ENCODE measurements at places on chromosomes 3 and 15.

DNA sequence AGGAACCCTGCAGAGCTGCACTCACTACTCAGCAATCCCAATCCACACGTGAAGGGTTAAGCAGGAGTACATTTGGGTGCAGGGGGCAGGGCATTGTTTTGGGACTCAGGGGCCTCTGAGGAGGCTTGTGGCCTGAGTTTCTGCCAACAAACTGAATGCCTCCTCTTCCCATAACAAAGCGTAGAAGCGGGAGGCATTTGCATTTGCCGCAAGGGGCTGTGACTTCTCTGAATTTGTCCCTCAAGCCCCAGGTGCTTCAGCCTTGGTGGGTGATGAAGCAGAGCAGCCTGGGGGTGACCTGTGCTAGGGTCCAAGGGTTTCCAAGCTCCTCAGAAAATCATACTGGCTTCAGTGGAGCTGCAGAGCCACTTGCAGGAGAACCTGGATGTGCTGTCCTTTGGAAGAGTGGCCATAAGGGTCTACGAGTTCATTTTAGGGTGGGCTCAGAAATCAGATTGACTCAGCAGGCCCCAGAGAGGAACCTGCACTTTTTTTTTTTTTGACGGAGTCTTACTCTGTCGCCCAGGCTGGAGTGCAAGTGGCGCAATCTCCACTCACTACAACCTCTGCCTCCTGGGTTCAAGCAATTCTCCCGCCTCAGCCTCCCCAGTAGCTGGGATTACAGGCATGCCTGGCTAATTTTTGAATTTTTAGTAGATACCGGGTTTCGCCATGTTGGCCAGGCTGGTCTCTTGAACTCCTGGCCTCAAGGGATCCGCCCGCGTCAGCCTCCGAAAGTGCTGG, 1.4 kb upstream of the RPSA start:
- no peak for DNase-seq

- peak; percentile 80 for DNase-seq
Observed at GRCh38 chr15:101578443-101578894, 73.7 kb downstream of the TM2D3 start.

- no peak for DNase-seq
Observed at GRCh38 chr3:151560738-151561137, 99.9 kb upstream of the IGSF10 start.

DNA sequence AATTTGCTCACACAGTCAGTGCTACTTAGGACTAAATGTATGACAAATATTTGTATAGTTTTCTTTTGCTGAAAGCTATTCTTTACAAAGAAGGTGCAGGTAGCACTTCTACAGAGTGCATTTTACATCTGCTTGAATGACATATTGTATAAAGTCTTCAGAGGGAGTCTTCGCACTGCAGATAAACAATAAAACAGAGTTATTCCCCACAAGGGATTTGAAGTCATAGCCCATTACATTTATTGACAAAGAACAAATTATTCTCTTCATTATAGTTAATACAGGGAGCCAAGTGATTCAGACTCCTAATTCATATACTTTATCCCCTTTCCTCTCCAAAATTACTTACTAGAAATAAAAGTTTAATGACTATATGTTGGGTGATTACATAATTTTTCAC, 529.7 kb downstream of the EDEM1 start:
- DNase-seq: no peak

- no peak for DNase-seq
Observed at GRCh38 chr3:10583798-10584708, 78.7 kb upstream of the ATP2B2 start.

DNA sequence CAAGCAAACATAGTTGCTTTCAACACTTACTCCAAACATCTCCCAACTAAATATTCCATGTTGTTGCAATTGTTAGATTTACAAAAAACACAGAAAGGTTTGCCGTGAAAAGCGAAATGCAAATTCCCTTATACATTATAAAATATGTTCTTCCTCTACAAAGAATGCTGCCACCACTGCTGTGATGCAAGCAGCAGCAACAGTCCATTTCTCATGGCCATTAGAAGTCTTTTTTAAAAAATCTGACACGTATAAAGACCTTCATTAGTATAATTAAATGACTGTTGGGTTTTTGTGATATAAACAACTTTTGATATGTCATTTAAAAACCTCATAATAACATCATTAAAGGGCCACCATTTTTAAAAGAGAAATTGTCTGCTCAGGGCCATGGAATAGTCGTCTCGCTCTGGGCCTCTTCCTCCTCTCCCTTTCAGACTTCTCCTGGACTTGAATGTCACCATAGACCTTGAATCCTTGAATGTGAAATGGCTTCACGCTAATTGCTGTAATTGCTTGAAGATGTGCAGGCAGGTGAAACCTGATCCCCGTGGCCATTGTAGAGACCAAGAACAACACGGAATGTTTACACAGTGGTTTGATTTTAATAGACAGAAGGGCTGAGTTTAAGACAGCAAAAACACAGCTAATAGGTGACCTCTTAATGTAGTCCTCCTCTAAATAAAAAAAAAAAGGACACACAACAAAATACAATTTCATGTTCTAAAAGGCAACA, 450.4 kb downstream of the FOXP1 start:
- DNase-seq: peak; percentile 79

GRCh38 chr3:89155811-89156210, 48.4 kb downstream of the EPHA3 start:
- DNase-seq: no peak

- DNase-seq: no peak
Observed at GRCh38 chr3:46731795-46732194, 14.1 kb upstream of the PRSS50 start.

- DNase-seq: no peak
Observed at GRCh38 chr3:44252332-44252959, 10.8 kb downstream of the TOPAZ1 start.

DNA sequence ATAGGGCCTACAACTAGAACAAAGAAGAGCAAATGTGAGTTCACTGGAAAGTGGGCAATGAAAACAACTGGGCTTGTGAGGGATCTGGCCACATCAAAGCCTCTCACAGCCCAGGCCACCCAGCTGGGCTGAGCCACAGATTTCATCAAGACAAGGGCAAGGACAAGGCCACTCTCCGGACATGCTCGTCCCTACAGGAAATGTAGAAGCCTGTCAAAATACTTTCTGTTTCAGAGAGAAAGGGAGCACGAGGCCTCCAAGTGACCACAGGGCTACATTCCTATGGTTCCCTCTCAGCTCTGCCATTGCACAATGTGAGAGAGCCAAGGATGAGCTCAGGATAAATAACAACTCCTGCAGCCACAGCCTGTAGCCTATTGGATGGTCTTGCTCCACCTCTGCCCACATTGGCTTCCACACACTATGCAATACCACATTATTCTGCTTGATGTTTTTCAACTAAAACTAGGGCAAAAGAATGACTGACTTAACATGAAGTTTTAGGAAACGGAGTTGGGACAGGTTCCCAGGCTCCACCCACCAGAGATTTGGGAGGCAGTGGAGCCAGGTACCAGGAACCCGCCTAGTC, 12.1 kb downstream of the TBC1D2B start:
- peak; percentile 90 for DNase-seq

DNA sequence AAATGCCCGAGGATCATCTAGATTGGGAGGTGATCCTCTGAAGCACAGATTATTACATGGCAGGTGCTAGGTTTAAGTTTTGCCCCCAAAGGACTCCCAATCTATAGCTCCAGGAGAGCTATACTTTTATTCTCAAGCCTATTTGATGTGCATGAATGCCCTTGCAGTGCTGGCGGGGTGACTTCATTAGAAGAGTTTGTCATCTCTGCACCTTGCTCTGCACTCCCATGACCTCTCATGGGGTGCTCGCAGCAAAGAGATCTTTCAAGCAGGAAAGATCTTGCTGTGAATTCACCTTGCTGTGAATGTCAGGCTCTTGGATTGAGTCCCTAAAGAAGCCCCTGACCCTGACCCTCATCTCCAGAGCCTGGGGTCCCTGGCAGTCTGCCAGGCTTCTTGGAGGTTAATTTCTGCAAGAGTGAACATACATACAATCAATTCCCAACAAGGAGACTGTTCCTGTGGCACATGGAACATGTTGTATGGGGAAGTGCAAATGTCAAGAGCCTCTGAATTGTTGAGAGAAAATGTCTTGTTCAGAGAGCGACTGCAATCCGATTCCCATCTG, 45.9 kb downstream of the FAM43A start:
- DNase-seq: no peak

- no peak for DNase-seq
Observed at GRCh38 chr3:48851407-48851806, 3.7 kb upstream of the PRKAR2A start.

GRCh38 chr3:29612536-29612935, 331.7 kb downstream of the RBMS3 start:
- no peak for DNase-seq

DNA sequence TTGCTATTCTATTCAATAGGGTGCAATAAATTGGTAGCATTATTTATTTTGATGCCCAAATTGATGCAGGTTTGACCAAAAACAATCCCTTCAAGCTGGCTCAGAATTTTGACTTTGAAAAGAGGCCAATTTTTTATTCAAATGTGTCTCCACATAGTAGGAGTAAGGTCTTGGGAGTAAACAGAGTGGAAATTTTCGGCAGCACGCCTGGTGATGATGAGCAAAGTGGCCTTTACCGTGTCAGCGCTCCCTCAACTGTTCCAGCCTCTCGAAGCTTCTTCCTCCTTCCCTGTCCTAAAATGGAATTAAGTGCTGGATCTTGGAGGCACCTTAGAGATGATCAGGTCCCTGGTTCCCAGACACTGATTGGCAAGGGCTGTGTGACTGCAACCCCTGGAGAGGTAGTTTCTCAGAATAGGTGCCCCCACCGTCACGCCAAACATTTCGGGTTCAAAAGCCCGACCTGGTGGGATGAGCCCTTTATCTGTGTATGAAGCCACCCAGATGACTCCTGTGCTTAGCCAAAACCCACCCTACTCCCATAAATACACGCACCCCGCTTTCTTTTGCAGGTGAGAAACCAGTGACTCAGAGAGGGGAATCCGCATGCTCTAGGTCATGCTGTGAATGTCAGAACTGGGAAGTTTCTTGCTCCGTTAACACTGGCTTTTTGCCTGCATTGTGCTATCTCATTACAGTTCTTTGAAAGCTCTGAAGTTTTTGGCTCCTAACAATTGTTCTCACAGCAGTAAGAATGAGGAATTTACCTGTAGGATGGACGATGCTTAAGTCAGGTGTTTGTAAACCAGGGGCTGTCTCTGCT, 89.1 kb downstream of the CRYGS start:
- no peak for DNase-seq

DNA sequence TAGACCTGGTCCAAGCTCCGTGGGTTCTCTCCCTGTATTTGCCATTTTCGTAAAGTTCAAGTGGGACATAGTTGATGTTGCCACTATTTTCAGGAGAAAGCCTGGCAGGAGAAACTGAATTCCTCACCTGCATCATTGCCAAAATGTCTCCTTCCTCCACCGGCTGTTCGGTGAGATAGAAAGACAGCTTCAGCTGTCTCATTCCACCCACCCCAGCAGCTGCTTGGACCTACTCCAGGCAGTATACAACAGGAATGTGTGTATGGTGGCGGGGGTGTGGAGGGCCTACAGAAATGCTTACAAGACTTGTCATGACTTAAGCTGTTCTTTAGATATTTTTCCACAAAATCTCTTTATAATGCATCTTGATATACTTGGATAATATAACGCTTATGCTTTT, 132.7 kb upstream of the RAP2B start:
- peak; percentile 60 for DNase-seq

DNA sequence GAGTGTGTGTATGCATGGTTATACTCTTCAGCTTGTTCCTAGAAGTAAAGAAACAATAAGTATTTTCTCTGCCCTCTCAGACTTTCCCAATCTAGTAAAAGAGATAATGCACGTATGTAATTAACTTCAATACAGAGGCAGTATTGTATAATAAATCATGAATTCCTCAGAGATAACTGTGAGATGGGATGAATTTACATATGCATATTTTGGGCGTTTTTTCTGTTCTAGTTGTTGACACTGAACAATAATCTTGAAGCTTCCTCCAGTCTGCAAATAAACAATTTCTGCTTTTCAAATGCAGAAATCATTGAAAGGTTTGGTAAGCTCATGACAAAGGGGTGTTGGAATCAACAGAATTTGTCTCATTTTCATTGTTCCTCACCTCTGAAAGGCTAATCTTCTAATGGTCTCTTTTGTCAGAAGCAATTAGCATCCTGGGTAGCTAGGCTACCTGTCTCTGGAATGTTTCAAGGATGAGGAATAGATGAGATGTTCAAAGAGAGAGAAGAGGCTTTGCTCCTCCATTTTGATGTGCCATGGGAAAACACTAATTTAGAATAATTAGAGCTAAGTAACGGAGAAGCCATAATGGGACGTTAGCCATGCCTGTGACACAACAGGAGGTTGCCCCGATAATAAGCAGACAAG, 43.3 kb upstream of the SIAH2 start:
- DNase-seq: no peak
